ENCODE measurements at places on chromosomes 2 and 18. TPM values are rescaled to one million over a fixed set of nuclear protein-coding genes. Genes with fewer than 3 reads are reported as not detected.

DNA sequence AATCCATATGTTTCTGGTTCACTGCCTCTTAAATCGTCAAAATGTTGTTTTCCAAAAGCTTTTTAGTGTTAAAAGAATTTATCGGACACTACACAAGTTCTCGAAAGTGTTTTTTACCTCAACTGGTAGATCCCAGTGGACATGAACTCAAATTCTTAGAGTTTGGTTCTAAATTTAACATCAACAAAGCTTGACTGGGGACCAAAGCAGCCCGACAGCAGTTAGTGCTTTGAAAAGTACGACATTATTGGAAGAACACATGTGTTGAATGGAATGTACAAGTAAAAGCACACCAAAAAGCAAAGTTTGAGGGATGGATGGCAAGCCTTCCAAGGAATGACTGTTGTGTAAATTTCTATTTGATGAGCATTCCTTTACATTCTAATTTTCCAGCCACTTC is 803.9 kb upstream of the POU3F3 start:
- no peaks in the 10 kb centered on the region for H3K27me3 ChIP-seq
- DNase-seq = no peak
- H3K27ac ChIP-seq = no peak overlapping the region
- H3K4me3 ChIP-seq = no peak overlapping the region
- no peaks in the 10 kb centered on the region for H3K36me3 ChIP-seq
- no peaks in the 10 kb centered on the region for H3K4me1 ChIP-seq

- no peak overlapping the region for H3K27ac ChIP-seq
- H3K36me3 ChIP-seq = no peaks in the 10 kb centered on the region
- H3K27me3 ChIP-seq = no peaks in the 10 kb centered on the region
- H3K4me1 ChIP-seq = peaks cover 27% of the 10 kb centered on the region
- peak; percentile 11 for DNase-seq
Observed at GRCh38 chr2:119647440-119648169, 31.4 kb upstream of the TMEM177 start.

DNA sequence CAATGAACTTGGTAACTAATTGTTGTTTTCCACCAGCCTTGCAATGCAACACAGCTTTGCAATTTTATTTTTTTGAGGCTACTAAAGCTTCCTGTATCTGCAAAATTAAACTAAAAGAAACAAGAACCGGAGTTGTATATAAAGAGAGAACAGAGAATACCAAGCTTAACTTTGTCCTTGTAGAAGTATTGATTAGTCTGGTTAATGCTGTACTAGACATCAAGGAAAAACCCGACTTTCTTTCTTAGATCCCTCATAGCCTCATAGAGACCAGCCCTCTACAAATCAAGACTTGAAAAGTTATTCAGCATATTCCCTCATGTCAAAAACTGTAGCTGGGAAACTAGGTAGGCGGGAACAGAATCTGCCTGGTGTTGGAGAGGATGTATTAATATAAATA is 1.7 kb upstream of the ASAP2 start:
- H3K4me1 ChIP-seq = peaks cover 23% of the 10 kb centered on the region
- no peaks in the 10 kb centered on the region for H3K36me3 ChIP-seq
- peak overlapping the region; percentile 92 for H3K27ac ChIP-seq
- H3K4me3 ChIP-seq = no peak overlapping the region
- H3K27me3 ChIP-seq = no peaks in the 10 kb centered on the region

GRCh38 chr2:151766437-151767153 is 32.3 kb upstream of the NEB start:
- H3K4me3 ChIP-seq = no peak overlapping the region
- H3K27ac ChIP-seq = no peak overlapping the region
- H3K4me1 ChIP-seq = no peaks in the 10 kb centered on the region

DNA sequence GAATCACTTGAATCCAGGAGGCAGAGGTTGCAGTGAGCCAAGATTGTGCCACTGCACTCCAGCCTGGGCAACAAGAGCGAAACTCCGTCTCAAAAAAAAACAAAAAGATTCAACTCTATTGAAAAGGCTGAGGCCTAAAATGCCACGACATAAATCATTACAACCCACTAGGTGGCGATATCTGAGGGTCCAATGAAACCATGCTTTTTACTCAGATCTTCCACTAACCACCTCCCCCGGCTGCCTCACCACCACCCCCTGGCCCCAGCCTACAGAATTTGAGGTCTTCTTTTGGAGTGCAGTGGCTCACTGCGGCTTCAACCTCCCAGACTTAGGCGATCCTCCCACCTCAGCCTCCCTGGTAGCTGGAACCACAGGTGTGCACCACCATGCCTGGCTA is 57.5 kb downstream of the AP1S3 start:
- H3K27ac ChIP-seq = no peak overlapping the region
- no peak for DNase-seq
- no peaks in the 10 kb centered on the region for H3K36me3 ChIP-seq
- H3K27me3 ChIP-seq = no peaks in the 10 kb centered on the region
- no peak overlapping the region for H3K4me3 ChIP-seq
- no peaks in the 10 kb centered on the region for H3K4me1 ChIP-seq

- H3K4me3 ChIP-seq = no peak overlapping the region
- H3K4me1 ChIP-seq = no peaks in the 10 kb centered on the region
- H3K36me3 ChIP-seq = no peaks in the 10 kb centered on the region
- no peak overlapping the region for H3K27ac ChIP-seq
- DNase-seq = no peak
Observed at GRCh38 chr18:58526425-58527284, 102.2 kb downstream of the ALPK2 start.

TBR1 gene
- total RNA-seq = not detected

DNA sequence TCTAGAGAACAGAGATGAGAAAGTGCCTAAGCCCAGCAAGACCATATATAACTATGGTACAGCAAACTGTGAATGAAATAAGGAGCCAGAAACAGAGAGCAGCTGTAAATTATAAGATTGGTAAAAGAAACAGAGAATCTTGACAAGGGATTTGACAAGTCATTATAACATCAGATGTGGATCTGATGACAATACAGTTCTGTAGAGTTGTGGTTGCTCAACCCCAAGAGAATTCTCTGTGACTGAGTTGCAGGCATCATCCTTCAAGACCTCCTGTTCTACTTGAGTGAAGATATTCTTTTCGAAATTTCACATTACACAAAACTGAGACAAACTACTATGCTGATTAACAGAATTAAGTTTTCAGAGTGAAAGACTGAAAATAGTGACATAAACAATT is 343.1 kb upstream of the SLC39A10 start:
- H3K4me3 ChIP-seq = no peak overlapping the region
- no peaks in the 10 kb centered on the region for H3K36me3 ChIP-seq

KYNU gene
- 1.8 TPM for total RNA-seq

- DNase-seq = no peak
- H3K4me3 ChIP-seq = peak overlapping the region; percentile 58
- no peaks in the 10 kb centered on the region for H3K27me3 ChIP-seq
- peaks cover 31% of the 10 kb centered on the region for H3K4me1 ChIP-seq
- no peaks in the 10 kb centered on the region for H3K36me3 ChIP-seq
Observed at GRCh38 chr2:161139098-161139987, 20.9 kb upstream of the TANK start.

- H3K36me3 ChIP-seq = no peaks in the 10 kb centered on the region
- H3K27ac ChIP-seq = no peak overlapping the region
- no peak for DNase-seq
- no peaks in the 10 kb centered on the region for H3K27me3 ChIP-seq
Observed at GRCh38 chr2:224958462-224958857, 83.8 kb downstream of the DOCK10 start.

DNA sequence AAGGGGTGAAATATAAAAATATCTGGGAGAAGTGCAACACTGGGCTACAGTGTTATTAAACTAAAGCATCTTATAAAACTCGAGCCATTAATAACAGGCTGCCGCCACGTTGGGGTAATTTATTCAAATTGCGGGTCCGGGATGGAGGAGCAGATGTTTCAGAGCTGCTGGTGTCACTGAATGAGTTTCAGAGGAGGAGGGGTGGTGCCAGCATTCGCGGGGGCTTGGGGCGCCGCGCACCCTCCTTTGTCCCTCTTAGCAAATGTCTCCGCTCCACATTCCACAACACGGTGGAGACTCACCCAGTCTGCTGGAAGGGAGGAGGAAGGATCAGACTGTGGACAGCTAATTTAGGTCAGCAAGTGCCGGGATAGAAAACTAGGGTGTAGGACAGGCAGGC is 260.5 kb downstream of the CELF4 start:
- H3K4me1 ChIP-seq = peaks cover 1% of the 10 kb centered on the region
- H3K4me3 ChIP-seq = no peak overlapping the region
- no peak for DNase-seq
- no peaks in the 10 kb centered on the region for H3K27me3 ChIP-seq
- H3K27ac ChIP-seq = no peak overlapping the region

CFAP65 gene
- total RNA-seq = not detected

REG3G gene
- not detected for total RNA-seq

Data from thoracic aorta (tissue), 2 donors.